Kidney glomerular epithelial cell (primary cell): ENCODE measurements at places on chromosomes 16 and 17.

DNA sequence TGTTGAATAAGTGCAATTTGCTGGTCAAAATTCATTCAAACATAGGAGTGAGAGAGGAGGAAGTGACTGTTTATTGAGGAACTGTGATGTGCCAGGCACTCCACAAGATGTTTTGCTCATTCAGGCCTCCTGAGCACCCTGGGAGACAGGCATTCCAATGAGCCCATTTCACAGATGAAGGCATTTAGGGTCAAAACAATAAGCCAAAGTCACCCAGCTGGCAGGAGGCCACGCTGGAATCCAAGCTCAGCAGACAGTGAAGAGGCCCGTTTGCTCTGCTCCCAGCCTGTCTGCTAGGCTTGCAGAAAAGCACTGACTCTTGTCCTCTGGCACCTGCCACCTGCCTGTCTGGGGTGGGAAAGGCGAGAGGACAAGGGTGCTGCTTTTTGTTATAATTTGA, 10.1 kb upstream of the SLC25A39 start:
- peak; percentile 45 for DNase-seq

- DNase-seq = no peak
These were observed 6.4 kb downstream of the FBRS start for GRCh38 chr16:30664616-30665109.

GRCh38 chr17:76709077-76709950, 1.5 kb downstream of the MXRA7 start:
- peak; percentile 93 for DNase-seq

- DNase-seq = no peak
These were observed 227.8 kb downstream of the ABCC12 start for GRCh38 chr16:47928008-47928407.

- no peak for DNase-seq
These were observed 39.9 kb downstream of the DNAH17 start for GRCh38 chr17:78537217-78537860.

DNA sequence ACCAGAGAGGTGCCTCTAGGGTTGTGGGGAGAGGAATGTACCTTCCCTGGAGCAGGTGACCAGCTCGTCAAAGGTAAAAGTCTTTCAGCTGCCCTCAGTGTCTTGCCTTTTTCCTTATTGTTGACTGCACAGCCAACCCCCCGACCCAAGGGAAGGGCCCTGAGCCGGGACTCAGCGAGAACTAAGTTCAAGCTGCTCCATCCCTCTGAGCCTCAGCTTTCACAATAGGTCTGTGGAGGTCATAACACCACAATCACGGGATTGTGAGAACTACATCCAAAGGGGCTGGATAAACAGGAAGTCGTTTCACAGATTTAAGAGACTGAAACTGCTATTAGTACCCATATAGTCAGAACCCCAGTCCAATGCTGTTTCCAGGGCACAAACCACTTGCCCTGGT, 2.6 kb upstream of the KRT36 start:
- DNase-seq = no peak

DNA sequence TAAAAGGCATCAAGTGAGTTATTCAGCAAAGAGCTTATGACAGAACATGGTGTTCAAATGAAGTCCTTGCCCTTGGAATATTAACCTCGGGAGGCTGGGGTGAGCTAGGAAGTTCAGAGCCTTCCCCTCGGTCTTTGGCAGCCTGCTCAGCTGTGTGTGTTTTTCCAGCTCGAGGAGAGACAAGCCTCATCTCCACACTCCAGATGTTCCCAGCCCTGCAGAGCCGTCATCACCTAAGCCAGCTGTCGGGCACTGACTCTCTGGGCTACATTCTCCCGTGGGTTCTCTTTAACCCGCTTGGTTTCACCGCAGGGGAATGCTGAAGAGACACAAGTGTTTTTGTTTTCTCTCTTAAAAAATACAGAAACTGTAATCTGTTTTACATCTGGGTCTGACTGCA, 47.1 kb downstream of the IRX3 start:
- no peak for DNase-seq

- no peak for DNase-seq
These were observed 58.7 kb downstream of the EFCAB5 start for GRCh38 chr17:30000001-30000754.

DNA sequence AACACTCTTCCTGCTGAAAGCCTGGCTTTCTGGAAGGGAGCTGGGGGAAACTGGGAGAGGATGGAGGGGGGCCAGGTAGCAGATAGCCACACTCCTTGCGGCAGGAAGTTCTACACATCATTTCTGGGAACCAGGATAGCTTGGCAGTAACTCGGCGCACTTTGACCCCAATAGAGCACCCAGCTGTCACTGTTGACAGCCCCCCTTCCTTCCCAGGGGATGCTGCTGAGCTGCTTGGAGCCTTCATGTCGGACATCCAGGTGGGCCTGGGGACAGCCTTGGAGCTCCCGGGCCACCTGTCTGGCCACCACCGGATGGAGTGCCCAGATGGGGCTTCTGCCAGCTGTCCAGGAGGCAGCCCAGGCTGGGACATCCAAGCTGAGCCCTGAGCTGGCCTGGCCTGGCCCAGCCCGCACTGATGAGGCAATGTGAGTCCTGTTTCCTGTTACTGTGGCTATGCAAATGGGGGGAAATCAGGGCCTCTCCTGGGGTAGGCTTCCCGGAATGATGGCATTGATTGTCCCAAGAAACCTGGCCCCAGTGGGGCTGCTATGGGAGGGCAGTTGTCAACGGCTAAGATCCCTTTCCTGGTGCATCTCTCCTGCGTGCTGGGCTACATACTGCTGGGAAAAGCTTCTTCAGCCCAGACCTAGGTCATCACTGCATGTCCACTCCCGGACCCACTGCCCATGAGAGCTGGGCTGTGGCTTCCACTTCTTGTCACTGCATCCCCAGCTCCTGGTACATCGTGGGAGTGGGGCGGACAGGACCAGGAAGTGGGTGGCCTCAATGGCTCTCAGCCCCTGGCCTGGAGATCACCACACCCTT, 50.0 kb downstream of the SOCS1 start:
- no peak for DNase-seq

- no peak for DNase-seq
These were observed 314.1 kb upstream of the TNRC6C start for GRCh38 chr17:77644181-77645071.

DNA sequence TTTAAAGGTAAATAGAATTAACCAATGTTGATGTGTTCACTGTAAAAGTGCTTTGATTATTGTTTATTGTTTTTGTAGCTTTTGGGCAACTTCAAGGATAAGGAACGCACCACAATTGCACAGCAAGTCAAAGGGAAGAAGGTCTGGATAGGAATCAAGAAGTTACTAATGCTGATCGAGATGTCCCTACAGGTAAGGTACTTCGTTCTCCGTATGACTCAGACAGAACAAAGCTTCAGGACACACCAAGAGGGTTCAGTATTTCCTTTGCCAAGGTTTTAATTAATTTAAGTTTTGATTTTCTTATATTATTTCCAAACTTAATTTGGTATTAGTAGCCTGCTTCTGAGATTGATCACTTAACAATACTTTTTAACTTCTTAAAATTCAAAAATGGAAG, 67.1 kb downstream of the WNT3 start:
- DNase-seq = no peak

- no peak for DNase-seq
These were observed 9.1 kb downstream of the SLC39A11 start for GRCh38 chr17:73083432-73083831.

GRCh38 chr17:69733171-69734012, 318.9 kb downstream of the MAP2K6 start:
- peak; percentile 83 for DNase-seq

DNA sequence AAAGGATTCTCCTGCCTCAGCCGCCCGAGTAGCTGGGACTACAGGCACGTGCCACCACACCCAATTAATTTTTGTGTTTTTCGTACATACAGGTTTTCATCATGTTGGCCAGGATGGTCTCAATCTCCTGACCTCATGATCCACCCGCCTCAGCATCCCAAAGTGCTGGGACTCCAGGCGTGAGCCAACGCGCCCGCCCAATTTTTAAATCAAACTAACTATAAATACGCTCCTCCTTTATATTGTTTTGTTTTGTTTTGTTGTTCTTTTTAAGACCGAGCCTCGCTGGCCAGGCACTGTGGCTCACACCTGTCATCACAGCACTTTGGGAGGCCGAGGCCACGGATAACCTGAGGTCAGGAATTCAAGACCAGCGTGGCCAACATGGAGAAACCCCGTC, 1.9 kb upstream of the UTP6 start:
- no peak for DNase-seq

DNA sequence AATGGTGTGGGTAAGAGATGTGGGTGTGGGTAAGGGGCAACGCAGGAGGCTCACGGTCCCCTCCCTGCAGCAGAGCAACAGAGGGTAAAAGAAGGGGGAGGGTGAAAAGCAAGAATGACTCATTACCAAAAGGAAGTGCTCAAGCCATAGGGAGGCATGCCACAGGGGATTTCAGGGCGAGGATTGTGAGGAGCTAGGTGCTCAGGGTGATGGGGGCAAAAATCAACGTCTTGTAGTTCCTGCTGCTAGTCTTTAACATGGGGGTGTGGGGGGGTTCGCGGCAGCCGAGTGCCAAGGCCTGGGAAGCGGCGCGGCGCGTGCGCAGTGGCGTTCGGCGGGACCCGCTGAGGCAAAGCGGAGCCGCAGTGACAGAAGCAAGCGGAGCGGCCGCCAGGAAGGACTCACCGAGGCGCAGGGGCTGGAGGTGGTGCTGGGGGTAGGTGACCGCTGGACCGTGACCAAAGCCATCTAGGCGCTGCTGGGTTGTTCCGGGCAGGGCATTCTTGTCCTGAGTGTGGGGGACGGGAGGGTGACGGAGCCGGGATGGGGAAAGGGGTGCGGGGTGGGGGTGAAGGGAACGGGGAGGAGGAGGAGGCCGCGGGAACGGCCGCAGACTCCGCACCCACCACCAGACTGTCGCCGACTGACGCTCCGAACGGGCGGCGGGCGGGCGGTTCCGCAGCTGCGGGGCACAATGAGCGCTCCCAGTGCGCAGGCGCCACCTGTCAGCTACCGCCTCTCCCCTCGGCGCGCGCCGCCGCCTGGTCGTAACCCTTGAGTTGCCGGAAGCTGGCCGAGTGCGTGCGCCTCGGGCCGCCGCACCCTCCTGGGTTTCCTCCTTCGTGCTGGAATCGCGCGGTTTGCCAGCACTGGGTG, at the start of gene SSH2:
Gene SSH2 (minus strand): TSS at position 696 of the 876 bp plus-strand sequence. CDS start 228 bp downstream, at position 468.
- peak; percentile 80 for DNase-seq

DNA sequence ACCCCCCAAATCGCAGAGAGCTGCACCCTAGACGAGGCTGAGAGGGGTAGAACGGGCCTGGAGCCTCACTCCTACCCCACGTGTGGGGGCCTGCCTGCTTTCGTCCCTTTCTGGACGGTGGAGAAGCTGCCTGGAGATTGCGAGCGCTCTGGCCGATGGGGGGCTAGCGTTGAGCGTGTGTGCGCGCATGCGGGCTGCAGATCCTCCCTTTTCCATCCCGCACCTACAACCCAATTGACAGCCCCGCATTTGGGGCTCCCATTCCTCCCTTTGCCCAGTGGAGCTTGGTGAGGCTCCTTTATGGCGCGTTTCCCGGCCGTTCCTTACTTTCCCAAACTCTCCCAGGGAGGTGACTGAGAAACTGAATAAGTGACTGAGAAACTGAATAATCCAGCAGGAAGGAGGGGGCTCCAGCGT, 907 bp upstream of the ESRP2 start:
- DNase-seq = no peak

DNA sequence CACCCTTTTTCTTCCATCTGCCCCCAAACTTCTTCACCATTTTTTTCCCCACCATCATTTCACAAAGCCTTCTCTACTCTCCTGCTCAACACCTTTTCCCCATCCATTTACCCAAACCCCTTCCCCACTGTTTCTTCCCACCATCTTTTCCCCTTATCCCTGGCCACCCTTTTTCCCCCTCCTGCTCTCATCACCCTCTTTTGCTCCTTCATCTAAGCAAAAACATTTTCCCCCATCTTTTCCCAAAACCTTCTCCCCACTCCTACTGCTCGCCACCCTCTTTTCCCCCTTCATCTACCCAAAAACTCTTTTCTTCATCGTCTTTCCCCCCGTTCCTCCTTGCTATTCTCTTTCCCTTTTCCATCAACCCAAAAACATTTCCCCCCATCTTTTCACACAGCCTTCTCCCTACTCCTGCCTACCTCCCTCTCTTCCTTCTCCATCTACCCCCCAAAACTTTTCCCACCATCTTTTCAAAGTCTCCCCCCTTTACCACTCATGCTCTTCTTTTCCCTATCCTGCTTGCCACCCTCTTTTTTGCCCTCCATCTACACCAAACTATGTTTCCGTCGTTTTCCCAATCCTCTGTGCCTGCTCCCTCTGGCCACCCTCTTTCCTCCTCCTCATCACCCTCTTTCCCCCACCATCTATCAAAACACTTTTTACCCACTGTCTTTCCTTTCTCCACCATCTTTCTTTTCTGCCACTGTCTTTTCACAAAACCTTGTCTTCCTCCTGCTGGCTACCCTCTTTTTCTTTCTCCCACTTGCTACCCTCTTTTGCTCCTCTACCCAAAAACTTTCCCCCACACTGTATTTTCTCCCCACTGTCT, 205.8 kb upstream of the WSB1 start:
- no peak for DNase-seq

DNA sequence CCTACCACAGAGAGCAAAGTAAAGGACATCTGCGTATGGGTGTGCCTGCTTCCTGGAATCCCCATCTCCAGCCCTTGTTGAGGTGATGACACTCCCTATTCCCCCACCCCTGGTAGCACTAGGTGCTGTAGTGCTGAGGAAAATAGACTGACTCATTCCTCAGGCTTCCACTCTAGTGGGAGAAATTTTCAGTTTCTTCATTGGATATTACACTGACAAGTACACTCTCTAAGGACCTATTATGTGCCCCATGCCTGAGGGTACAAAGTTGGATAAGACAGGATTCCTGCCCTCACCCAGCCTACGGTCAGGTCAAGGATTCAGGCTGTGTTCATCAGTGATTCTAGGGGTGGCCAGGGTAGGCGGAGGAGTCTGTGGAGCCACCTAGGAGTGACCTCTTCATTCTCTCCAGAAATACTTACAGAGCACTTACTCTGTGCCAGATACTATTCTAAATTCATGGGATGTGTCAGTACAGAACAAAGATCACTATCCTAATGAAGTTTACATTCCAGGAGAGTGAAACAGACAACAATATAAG, 4.5 kb upstream of the ZC3H7A start:
- no peak for DNase-seq

- DNase-seq = no peak
These were observed 90.1 kb upstream of the CDC42EP4 start for GRCh38 chr17:73401911-73402310.

- no peak for DNase-seq
These were observed 38.5 kb downstream of the TBC1D16 start for GRCh38 chr17:79997011-79997660.

GRCh38 chr16:10878644-10879501, 1.9 kb downstream of the CIITA start:
- no peak for DNase-seq
